ENCODE measurements at places on chromosomes 3 and 15.

DNA sequence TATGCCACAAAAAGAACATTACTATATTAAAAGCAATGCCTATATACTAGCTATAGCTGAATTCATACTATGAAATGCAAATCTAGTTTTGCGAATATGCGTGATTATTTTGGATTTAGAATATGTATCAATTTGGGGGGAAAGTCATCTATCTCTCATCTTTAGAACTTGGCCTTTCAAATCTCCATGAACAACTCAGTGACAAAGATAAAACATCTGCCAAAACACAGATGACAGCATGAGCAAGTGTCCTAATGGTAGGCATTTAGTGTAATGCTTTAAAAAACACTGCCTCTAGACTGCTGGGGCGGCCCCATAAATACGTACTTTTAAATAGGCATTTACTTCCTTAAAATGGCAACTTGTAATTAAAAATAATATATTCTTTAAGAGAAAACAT, 2.7 kb downstream of the CD47 start:
- no peak for DNase-seq

GRCh38 chr15:47669221-47669620, 48.1 kb upstream of the SEMA6D start:
- no peak for DNase-seq

GRCh38 chr15:62125773-62126172, 39.3 kb downstream of the C2CD4B start:
- DNase-seq, result no peak

DNA sequence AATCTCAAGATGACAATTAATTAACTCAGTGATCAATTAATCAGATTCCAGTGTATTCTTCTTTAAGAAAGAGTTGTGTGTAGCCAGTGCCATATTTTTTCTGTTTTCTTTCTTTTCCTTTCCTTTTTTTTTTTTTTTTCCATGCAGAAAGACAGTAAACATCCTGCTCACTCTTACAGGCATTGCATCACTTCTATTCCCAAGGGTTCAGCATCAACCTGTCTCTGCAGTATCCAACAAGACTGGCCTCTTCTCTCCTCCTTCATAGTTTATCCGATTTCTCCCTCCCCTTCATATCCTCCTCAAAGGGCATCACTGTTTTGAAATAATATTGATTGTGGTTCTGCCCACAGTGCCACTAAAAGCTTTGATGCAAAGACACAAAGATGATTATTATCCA, 17.0 kb upstream of the SLC9A9 start:
- DNase-seq, result no peak

DNA sequence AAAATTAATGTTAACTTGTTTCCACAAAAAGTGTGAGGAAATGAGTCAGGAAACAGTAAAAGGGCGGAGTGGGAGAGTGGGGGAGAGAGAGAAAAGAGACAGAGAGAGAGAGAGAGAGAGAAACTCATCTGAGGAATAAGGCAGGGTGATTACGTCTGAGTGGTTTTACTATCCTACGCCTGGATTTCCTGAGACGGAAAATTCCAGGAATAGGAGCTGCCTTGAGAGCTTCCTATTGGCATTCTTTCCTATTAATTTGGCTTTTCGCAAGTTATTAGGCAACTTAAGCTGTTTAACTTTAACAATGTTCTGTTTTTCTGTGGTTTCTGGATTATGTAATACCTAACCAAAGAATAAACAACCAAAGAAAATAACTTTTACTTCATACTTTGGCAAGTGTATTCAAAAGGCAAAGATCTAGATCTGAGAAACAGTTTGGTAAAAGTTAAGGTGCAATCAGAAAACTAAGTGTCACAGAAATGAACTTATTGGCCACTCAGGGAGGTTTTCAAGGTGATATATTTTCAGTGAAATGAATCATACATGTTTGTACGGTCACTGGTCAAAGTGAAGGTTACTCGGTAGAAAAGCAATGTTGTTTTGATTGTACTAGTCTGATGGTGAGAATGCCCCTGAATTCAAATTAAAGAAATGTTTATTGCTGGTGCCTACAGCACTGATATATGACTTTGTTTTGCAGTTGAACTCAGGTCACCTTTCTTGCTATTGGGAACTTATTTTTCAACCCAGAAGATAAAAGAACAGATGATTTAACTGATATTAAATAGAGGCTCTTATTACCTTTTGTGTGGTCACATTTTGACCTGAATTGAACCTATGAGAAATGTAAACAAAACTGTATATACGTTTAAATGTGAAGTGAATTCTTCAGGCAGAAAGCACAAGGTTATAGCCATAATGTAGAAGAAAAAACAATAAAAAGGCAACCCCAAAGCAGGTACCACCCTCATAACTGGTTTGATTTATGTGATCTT, 39.9 kb upstream of the TNFSF10 start:
- no peak for DNase-seq

DNA sequence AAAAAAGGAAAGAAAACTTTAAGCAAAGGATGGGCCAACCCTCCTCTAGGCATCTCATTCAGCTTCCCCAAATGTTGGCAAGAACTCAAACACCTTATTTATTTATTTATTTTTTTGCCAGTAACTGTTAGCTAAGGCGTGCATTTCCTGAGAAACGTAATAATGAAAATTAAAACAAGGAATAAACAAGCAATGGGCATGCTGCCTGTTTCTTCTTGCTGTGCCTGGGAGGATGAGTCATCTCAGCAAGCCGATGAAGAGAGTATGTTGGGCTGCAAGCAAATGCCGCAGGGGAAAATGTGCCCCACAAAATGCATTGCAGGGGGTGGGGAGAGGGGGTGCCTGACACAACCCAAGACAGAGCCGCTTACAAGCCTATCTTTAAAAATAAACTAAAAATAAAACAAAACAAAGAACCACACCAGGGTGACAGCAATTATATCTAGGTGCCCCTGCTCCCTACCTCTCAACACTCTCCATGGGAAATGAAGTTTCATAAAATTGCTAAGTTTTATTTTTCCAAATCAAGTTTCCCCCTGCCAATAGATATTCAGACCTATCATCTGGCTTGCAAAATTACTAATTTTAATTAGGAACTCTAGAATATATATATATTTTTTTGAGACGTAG, 40.3 kb downstream of the EIF4E3 start:
- DNase-seq, result no peak

Measured in activated CD8-positive, alpha-beta memory T cell treated with anti-CD3 and anti-CD28 coated beads for 1 hour (primary cell).